ENCODE measurements at places on chromosomes 5 and 9.

DNA sequence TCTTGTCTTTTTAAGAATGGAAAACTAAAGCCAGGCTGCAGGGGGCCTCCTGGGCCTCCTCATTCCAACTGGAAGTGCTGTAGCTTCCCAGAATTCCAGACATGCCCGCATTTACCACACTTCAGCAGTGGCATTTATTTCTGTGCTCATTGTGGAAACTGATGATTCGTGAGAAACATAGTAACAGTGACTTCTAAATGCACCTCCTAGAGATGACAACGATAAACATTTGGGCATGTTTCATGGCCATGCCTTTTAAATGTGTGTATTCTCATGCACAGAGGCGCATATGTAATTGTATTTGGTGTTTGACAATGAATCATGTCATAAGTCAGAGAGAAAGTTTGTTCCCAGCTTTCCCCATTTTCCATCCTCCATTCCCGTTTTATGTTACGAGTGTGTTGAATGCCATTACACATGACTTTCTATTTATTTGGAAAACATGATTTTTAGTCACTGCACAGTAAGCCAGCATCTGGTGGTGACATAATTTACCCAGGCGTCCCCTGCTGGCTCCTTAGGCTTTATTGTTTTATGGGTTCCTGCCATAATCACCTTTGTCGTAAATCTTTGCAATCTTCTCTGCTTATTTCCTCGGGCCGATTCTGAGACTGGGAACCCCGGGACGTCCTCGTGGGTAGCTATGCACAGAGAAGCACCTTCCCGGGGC lies 68.8 kb upstream of the FCN2 start:
- DNase-seq, result no peak

GRCh38 chr5:150142185-150142958 lies 13.3 kb downstream of the PDGFRB start:
- DNase-seq, result no peak

- DNase-seq, result no peak
Measured at GRCh38 chr5:131068893-131069643, 96.0 kb downstream of the HINT1 start.

DNA sequence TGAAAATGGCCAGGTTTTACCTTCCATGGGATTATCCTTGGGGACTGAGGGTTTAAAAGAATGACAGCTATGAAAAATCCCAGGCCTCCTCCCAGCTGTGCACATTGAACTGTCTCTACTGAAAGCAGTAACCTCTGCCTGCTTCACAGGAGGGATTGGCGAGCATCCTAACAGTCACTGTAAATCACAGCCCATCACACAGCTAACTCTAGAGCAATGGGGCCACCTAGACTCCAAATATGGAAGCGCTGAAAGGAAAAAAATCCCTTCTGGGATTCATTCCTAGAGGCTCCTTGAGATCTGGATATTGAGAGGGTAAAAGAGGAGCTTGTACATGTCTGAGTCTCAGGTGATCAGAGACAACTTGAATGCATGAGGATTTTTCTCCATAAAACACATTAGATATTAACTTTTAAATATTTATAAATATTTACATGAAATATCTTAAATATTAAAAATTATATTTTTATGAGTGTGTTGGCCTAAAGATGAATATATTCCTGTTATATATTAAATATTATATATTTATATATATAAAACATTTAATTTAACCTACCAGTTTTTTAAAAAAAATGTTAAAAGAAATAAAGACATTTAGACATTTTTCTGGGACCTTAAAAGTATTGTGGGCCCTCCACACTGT lies 133.8 kb upstream of the SLC24A2 start:
- DNase-seq, result no peak

- no peak for DNase-seq
Measured at GRCh38 chr5:54829676-54830535, 155.5 kb downstream of the ESM1 start.

DNA sequence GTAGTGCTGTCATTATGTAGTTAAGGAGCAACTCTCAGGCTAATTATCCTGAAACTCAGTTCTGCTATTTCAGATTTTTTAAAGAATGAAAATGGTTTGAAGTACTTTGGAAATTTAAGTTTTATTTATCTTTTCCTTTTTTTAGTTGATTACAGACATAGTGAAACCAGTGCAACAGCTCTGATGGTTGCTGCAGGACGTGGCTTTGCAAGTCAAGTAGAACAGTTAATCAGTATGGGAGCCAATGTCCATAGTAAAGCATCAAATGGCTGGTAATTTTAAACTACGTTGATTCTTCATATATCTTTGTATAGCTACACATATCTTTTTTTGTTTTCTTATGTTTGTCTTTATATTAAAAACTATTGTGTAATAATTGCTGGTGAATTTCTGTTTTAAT lies 34.9 kb downstream of the YTHDC2 start:
- DNase-seq, result no peak

Measured in aorta (tissue), 5 donors.